Amniotic stem cell (primary cell): ENCODE measurements at places on chromosomes 3 and 15.

GRCh38 chr3:45909542-45909941 lies 23.2 kb downstream of the CCR9 start:
- no peak for DNase-seq

DNA sequence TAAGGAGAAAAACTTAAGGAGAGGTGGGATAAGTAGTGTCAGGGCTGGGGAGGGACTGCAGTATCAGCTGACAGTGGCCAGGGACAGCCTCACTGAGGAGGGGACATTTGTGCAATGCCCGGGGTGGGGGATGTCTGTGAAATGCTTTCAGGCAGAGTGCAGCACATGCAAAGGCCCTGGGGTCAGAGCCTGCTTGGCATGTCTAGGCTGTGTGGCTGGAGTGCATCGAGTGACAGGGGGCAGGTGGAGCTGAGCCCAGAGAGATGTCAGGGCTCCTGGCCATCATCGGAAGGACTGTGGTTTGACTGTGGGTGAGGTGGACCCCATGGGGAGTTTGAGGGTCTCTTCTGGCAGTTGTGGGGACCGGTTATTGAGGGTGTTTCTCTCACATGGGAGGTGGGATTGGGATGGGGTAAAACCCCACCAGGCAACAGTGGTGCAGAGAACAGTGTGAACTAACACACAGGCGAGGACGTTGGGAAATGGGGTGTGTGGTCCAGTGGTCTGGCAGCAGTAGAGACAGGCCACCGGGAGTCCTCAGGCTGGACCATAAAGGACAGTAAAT lies 61.2 kb downstream of the FBLN2 start:
- DNase-seq, result no peak

- DNase-seq, result no peak
Observed at GRCh38 chr15:69536726-69537512, 84.3 kb downstream of the RPLP1 start.

DNA sequence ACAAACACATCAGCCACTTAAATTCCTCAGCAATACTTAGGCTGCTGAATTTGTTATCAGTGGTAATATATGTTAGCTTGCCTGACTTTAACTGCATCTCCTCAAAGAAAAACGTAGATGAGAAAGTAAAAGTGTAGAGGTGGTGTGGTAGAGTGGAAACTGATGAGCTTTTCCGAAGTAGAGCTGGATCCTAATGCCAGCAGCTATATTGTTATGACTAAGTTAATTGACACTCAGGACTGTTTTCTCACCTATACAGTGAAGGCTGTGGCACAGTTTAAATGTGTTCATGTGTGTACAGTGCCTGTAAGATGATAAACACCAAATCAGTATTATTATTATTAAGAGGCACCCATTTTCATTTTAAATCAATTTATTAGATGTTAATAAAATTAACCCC lies 174.9 kb downstream of the TNIK start:
- no peak for DNase-seq

DNA sequence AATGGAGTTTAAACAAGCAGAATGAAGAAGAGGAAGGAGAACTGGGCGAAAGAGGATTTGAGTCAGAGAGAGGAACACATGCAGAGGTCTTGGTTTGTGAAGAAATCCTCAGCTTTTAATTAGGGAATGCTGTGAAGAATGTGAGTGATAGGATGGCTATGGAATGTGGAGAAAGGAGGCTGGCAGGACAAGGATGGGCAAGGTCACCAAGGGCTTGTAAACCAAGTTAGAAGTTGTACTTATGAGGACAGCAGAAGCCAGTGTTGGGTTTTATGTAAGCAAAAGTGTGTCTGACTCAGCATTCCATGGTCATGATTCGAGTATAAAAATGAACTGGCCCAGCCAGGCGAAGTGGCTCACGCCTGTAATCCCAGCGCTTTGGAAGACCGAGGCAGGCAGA lies 60.0 kb upstream of the IL12A start:
- DNase-seq, result peak; percentile 45

GRCh38 chr3:185931777-185932612 lies 5.8 kb downstream of the TRA2B start:
- no peak for DNase-seq

GRCh38 chr3:71907996-71908395 lies 123.0 kb upstream of the PROK2 start:
- DNase-seq, result no peak

DNA sequence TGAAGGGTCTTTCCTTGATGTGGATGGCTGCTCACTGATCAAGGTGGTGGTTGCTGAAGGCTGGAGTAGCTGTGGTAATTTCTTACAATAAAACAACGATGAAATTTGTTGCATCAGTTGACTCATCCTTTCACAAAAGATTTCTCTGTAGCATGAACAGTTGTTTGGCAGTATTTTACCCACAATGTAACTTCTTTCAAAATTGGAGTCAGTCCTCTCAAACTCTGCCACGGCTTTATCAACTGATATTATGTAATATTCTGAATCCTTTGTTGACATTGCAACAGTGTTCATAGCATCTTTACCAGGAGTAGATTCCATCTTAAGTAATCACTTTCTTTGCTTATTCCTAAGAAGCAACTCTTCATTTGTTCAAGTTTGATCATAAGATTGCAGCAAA lies 252.6 kb downstream of the UBE2E2 start:
- DNase-seq, result no peak

DNA sequence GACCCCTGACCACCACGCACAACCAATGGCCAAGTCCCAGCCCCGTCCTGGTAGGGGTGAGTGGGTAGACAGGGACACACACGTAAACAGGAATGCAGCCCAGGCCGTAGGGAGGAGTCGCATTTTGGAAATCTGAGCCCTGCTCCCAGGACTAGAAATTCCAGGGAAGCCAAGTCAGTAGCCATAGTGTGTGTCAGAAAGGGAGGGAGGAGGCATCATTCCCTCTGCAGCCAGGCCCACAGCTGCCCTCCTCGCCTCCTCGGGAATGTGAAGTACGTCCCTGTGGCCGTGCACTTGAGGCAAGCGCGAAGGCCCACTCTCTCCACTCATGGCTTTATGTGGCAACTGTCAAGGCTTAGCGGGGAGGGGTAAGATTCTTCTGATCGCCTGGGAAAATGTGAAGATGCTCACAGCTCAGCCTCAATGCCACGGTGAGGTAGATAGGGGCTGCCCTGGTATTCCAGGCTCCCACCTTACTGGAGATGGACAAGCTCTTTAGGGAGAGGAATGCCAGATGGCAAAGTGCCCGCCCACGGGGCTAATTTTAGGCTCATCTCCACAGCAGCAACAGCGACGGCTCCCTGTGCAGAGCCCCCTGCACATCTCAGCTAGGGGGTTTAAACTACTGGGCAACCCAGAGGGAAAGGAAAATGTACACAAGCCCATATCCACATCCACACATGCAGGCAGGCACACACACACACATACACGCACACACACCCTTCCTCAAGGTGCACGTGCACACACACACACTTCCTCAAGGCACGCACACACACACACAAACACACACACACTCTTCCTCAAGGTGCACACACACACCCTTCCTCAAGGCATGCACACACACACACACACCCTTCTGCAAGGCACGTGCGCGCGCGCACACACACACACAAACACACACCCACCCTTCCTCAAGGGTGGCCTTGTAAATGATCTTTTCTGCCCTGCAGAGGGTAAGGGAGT lies 65.5 kb downstream of the ADCY5 start:
- DNase-seq, result peak; percentile 22

GRCh38 chr3:127847236-127847720 lies 25.0 kb upstream of the MGLL start:
- DNase-seq, result no peak

- no peak for DNase-seq
Observed at GRCh38 chr15:57025264-57025926, 107.0 kb downstream of the TCF12 start.
